ENCODE measurements at places on chromosomes 4 and X.

- no peaks in the 10 kb centered on the region for H3K4me1 ChIP-seq
- H3K4me3 ChIP-seq, result no peak overlapping the region
- H3K27me3 ChIP-seq, result no peaks in the 10 kb centered on the region
- no peaks in the 10 kb centered on the region for H3K36me3 ChIP-seq
These were observed 469.4 kb downstream of the DMD start for GRCh38 chrX:32741910-32742309.

DNA sequence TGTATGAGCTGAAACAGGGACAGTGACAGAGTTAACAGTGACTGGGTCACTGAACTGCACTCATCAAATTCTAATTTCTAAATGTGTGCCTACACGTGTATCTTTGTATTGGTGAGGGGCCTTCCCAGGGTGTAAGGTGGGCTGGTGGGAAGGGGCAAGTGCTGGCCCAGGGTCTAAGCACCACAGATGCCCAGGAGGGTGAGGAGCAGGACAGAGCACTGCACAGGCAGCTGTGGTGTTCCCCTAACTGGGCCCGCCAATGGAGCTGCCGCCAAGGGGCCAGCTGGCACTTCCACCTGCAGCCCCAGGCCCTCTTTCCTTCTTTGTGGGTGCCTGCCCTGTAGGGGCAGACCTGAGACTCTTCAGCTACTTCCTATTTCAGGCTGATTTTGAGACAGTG lies 349.9 kb downstream of the ARHGAP10 start:
- no peak overlapping the region for H3K4me3 ChIP-seq
- no peak for DNase-seq
- H3K27ac ChIP-seq, result no peak overlapping the region

- H3K27me3 ChIP-seq, result no peaks in the 10 kb centered on the region
- H3K36me3 ChIP-seq, result no peaks in the 10 kb centered on the region
These were observed 52.1 kb downstream of the HTR2C start for GRCh38 chrX:114635986-114636385.

DNA sequence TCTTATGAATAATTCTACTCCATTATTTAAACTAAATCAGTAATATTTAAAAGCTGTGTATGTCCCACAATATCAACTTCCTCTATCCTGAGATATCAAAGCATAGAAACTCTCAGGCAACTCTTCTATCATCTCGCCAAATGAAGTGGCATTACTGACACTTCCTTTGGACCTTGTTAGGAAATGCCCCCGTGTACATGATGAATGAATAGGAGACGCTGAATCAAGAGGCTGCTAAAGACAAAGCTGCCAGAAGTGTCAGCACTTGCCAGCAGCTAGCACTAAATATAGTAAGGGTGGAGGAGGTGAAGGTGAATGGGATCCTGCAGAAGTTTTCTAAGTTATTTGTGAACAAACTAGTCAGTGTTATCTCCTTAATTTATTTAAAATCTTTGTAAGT lies 99.5 kb upstream of the BLTP1 start:
- no peaks in the 10 kb centered on the region for H3K4me1 ChIP-seq
- no peaks in the 10 kb centered on the region for H3K36me3 ChIP-seq
- no peaks in the 10 kb centered on the region for H3K27me3 ChIP-seq
- no peak overlapping the region for H3K27ac ChIP-seq
- H3K4me3 ChIP-seq, result no peak overlapping the region
- DNase-seq, result no peak

GRCh38 chrX:111100191-111100590 lies 4.2 kb downstream of the PAK3 start:
- no peak overlapping the region for H3K4me3 ChIP-seq
- no peaks in the 10 kb centered on the region for H3K4me1 ChIP-seq
- H3K27me3 ChIP-seq, result peaks cover 5% of the 10 kb centered on the region
- no peaks in the 10 kb centered on the region for H3K36me3 ChIP-seq
- no peak for DNase-seq

DNA sequence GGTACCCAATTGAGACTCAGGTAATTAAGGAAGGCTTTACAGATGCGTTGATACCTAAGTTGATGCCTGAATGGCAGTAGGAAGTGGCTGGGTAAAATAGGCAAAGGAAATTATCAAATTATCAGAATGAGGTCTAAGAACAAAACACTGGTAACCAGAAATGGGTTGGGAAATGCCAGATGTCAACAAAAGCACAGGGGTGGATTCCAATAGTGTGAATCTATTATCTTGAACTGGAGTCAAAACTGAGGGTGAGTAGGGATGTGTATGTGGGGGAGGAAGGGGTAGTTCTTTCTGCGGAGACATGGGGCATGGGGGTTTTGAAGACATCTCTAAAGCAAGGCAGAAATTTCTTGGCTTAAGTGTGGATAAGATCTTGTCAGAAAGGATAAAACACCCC lies 16.0 kb upstream of the SEPTIN6 start:
- H3K36me3 ChIP-seq, result no peaks in the 10 kb centered on the region
- no peak overlapping the region for H3K27ac ChIP-seq
- no peaks in the 10 kb centered on the region for H3K4me1 ChIP-seq
- H3K4me3 ChIP-seq, result no peak overlapping the region
- no peaks in the 10 kb centered on the region for H3K27me3 ChIP-seq

DNA sequence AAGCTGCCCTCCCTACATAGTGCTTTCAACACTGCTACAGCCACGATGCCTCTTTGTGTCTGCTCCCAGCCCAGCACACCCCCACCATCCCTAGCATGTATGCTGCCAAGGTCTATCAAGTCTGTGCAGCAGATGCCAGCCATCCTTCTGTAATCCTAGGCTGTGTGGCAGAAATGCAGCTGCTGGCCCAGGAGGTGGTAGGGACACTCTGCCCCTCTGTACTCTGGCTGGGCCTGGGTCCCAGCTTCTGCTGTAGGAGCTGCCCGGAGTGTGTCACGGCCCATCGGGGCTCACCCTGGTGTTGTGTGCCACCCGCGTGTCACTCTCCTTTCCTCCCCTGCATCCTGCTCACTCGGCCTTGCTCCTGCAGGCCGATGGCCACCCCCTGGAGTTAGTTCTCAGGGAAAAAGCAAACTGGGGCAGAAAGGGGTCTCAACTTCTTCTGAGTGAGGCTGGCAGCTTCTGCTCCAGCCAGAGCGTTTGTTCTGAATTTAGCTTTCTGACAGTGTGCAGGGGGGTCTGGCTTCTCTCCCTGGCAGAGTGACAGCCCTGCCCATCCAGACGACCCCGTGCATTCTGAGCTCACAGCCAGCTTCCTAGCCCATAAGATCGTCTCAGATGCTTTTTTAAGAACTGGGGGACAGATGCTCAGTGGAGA lies 22.7 kb downstream of the PSAPL1 start:
- H3K27ac ChIP-seq, result no peak overlapping the region
- no peak for DNase-seq
- H3K4me1 ChIP-seq, result no peaks in the 10 kb centered on the region
- no peak overlapping the region for H3K4me3 ChIP-seq

- no peak overlapping the region for H3K27ac ChIP-seq
- no peak overlapping the region for H3K4me3 ChIP-seq
- no peaks in the 10 kb centered on the region for H3K27me3 ChIP-seq
- DNase-seq, result no peak
- H3K36me3 ChIP-seq, result no peaks in the 10 kb centered on the region
These were observed 69.8 kb upstream of the FAT4 start for GRCh38 chr4:125244848-125245450.

- no peak for DNase-seq
- H3K27me3 ChIP-seq, result no peaks in the 10 kb centered on the region
- H3K4me3 ChIP-seq, result no peak overlapping the region
- H3K27ac ChIP-seq, result no peak overlapping the region
- no peaks in the 10 kb centered on the region for H3K36me3 ChIP-seq
- H3K4me1 ChIP-seq, result no peaks in the 10 kb centered on the region
These were observed 265.3 kb downstream of the ZNF674 start for GRCh38 chrX:46279925-46280313.

GRCh38 chr4:115851918-115852766 lies 738.7 kb upstream of the NDST4 start:
- H3K4me3 ChIP-seq, result no peak overlapping the region
- no peak overlapping the region for H3K27ac ChIP-seq
- no peak for DNase-seq
- H3K36me3 ChIP-seq, result no peaks in the 10 kb centered on the region

GRCh38 chrX:97358941-97359340 lies 475.2 kb downstream of the RPA4 start:
- H3K4me1 ChIP-seq, result no peaks in the 10 kb centered on the region
- no peaks in the 10 kb centered on the region for H3K36me3 ChIP-seq
- H3K27me3 ChIP-seq, result no peaks in the 10 kb centered on the region
- no peak overlapping the region for H3K4me3 ChIP-seq

DNA sequence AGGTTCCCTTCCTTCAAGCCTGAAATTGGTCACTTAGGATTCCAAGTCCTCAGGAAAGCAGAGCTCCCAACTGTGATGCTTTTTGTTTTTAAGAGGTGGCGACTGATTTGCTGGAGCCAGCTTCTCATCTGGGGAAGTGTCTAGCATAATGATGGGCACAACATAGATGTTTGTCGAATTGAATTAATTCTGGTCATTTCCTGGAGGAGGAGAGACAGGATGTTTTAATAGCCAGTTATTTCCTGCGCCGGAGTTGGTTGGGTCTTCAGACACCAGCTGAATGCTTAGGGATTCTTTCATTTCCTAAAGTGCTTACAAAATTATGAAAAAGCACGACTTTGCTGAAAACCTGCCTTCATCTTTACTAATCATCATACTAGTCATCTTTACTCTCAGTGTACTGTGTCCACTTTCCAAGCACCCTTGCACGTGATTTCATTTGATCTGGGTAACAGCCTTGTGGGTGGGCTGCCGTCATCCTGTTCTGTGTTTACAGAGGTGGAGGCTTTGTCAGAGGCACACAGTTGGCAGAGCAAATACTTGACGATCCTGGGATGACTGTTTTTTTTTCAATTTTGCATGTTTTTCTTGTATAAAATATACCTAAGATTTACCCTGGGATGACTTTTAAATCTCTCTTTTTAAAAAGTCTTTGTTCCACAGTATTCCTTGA lies 49.5 kb downstream of the RGS12 start:
- DNase-seq, result no peak
- H3K36me3 ChIP-seq, result no peaks in the 10 kb centered on the region
- peaks cover 6% of the 10 kb centered on the region for H3K4me1 ChIP-seq
- no peaks in the 10 kb centered on the region for H3K27me3 ChIP-seq
- H3K4me3 ChIP-seq, result no peak overlapping the region
- no peak overlapping the region for H3K27ac ChIP-seq

- H3K4me3 ChIP-seq, result no peak overlapping the region
- DNase-seq, result no peak
- no peaks in the 10 kb centered on the region for H3K4me1 ChIP-seq
- no peaks in the 10 kb centered on the region for H3K36me3 ChIP-seq
These were observed 142.0 kb downstream of the RBMX2 start for GRCh38 chrX:130543603-130544325.
